Activated CD8-positive, alpha-beta T cell treated with anti-CD3 and anti-CD28 coated beads, Interleukin-2, amount 10 ng/mL, durations not matched to agents 7 days and 5 days (primary cell): ENCODE measurements at places on chromosomes 6 and 20.

GRCh38 chr6:41428996-41429421 is 93.6 kb downstream of the NCR2 start:
- DNase-seq = no peak

DNA sequence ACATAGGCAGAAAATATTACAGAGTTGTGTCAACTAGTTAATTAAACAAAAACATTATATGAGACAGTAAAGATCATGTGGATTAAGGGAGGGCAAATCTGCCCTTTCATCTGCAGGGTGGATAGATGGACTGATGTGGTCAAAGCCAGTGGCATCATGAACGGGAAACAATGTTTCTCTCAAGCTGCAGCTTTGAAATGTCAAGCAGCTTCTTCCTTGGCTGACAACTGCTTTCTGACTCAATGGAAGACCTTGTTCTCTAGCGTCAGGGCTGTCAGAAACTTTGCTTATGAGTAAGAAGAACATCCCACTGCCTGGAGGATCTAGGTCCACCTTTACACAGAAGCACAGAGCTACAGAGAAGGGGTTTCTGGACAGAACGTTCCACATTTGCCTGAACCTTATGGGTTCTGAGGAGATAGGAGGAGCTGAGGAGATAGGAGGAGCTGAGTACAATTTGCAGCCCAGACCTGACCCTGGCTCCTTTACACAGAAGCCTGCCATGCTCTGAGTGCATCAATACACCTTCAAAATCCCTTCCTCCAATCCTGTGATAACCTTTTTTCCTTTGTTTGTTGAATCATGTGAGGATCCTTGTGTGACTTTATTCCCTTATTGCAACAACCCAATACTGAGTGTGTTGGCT is 6.1 kb downstream of the CST5 start:
- no peak for DNase-seq

GRCh38 chr6:92047860-92048259 is 1371.5 kb downstream of the EPHA7 start:
- no peak for DNase-seq

DNA sequence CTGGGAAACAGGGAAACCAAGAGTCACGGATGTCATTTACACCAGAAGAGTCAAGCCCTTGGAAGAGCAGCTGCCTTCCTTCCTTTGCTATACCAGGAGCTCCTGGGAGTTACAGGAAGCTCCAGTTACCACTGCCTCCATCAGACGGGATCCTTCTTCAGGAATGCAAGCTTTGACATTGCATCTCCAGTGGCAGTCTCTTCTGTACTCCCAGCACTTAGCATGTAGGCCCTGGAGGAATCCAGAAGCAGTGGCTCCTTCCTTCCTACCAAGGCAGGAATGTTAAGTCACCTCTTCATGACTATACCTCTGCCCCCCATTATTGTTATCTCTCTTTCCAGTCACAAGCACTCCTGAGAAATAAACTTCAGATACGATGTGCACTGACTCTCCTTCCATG is 836.0 kb downstream of the MAFB start:
- DNase-seq = no peak

DNA sequence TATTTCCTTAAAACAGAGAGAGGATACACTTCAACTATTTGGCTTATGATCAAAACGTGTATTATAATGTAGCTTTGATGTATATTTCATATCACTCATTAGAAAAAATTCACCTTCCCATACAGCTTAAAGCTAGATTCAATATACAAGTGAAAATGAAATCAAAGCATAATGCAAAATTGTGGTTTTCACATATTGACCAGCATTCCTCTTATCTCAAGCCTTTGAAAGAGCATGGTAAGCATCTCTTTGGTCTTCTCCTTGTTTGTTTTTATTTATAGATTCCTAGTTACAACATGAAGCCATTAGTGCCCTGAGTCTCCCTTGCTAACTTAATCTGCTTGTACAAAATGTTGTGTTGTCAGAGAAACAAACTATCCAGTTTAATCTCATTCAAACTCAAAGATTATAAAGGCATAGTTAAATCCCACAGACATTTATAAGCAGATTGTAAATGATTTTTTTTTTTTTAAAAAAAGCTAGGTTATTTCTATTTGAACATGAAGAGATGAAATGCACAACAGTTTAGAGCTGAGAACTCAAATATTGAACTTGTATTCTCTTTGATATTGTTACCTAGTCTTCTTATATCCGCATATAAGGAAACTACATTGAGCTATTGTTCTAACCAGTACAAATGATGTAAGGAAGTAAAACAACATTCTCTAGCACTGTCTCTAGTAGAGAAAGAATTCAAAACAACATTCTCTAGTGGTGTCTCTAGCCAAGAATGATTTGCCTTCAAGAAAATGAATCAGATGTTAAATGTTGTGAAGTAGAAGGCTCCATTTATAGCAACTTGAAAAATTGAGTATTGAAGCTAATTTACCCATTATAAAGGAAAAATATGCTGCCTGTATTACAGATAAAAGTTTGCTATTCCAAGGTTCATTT is 31.2 kb upstream of the SMIM28 start:
- no peak for DNase-seq

DNA sequence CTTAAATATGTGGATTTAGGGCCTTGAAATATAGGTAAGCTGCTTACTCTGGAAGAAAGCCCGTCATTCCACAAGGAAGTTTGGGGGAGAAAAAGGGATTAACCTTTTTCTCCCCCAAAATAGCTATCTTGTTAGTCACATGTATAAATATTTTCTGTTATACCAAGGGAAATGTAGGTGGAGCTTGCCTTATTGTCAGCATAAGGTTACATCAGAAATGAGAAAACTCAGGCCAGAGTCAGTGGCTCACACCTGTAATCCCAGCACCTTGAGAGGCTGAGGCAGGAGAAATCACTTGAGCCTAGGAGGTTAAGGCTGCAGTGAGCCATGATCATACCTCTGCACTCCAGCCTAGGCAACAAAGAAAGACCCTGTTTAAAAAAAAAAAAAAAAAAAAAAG is 129.9 kb downstream of the LRFN2 start:
- DNase-seq = no peak

DNA sequence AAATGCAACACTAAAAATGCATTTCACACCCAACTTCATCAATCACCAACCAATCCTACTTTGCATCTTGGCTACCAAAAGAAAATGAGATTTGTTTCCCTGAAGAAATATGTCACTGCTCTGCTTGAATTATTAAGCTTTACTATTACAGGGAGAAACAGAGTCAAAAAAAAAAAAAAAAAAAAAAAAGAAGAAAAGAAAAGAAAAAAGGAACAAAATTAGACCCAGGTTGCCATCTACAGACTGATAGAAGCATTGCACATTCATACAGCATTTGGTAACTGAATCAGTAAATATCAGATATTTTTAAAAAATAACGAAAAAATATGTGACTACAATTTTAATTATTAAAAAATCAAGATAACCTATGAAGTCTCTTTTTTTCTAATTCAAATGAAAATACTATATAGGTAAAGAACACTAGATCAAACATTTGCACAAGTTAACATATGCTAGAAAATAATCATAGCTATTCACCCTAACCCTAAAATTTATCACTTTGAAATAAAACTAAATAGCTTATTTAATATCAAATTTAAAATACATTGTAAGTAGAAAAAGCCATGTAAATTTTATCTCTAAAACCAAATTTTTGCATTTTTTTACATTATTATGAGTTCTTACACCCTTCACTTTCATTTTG is 83.3 kb downstream of the DCDC2 start:
- DNase-seq = no peak

GRCh38 chr6:80382811-80383210 is 276.3 kb downstream of the BCKDHB start:
- no peak for DNase-seq

GRCh38 chr20:35263532-35264341 is 14.2 kb downstream of the MMP24OS start:
- DNase-seq = no peak

- no peak for DNase-seq
Observed at GRCh38 chr6:134676307-134677281, 273.3 kb downstream of the ALDH8A1 start.

DNA sequence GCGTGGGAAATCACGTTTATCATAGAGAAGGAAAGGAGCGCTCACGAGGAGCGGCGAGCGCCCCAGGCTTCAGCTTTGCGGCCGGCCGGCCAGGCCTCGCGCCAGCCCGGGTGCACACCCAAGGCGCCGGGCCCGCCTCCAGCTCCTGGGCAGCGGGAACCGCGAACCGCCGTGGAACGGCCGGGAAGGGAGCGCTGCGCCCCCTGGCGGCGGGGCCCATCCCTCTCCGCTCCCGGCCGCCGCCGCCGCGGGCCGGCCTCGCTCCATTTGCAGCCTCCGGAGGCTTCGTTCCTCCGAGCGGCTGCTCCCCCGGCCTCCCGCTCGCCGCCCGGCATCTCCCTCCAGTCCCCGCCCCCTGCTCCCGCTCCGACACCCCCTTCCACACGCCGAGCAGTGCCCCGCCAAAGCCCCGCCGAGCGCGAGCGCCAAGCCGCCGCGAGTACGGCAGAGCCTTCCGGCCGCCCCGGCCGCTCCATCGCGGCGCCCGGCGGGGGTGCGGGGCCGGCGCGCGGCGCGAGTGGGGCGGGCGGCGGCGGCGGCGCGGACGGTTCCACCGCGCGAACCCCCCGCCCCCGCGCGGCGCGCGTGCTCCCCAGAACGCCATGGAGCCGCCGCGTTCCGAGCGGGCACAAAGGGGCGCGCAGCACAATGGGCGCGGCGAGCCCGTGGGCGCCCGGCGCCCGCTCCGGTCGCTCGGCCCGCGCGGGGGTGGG is 946 bp downstream of the BEND3 start:
- peak; percentile 70 for DNase-seq

- no peak for DNase-seq
Observed at GRCh38 chr6:47310131-47310480, 401 bp upstream of the TNFRSF21 start.

DNA sequence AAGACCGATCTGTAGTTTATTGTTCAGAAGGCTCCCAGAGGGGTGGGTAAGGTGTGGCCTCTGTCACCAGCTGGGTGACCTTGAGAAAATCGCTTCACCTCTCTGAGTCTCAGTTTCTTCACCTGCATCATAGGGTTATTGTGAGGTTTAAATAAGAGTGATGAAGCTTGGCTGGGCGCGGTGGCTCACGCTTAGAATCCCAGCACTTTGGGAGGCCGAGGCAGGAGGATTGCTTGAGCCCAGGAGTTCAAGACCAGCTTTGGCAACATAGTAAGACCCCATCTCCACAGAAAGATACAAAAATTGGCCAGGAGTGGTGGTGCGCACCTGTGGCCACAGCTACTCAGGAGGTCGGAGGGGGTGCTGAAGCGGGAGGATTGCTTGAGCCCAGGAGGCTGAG is 36.0 kb downstream of the VSTM2L start:
- no peak for DNase-seq

- DNase-seq = no peak
Observed at GRCh38 chr6:31690231-31691077, 9.6 kb upstream of the LY6G5C start.

GRCh38 chr6:117733341-117733740 is 58.1 kb downstream of the NUS1 start:
- no peak for DNase-seq

DNA sequence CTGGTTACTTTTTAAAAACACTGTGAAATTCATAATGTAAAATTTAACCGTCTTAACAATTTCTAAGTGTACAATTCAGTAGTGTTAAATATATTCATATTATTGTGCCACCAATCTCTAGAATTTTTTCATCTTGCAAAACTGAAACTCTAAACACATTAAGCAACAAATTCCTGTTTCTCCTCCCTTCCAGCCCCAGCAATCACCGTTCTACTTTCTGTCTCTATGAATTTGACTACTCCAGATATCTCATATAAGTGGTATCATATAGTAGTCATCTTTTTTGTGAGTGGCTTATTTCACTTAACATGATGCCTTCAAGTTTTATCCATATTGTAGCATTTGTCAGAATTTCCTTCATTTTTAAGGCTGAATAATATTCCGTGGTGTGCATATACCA is 44.7 kb downstream of the RSPH3 start:
- DNase-seq = no peak

- DNase-seq = no peak
Observed at GRCh38 chr6:54074578-54075195, 36.6 kb upstream of the MLIP start.

DNA sequence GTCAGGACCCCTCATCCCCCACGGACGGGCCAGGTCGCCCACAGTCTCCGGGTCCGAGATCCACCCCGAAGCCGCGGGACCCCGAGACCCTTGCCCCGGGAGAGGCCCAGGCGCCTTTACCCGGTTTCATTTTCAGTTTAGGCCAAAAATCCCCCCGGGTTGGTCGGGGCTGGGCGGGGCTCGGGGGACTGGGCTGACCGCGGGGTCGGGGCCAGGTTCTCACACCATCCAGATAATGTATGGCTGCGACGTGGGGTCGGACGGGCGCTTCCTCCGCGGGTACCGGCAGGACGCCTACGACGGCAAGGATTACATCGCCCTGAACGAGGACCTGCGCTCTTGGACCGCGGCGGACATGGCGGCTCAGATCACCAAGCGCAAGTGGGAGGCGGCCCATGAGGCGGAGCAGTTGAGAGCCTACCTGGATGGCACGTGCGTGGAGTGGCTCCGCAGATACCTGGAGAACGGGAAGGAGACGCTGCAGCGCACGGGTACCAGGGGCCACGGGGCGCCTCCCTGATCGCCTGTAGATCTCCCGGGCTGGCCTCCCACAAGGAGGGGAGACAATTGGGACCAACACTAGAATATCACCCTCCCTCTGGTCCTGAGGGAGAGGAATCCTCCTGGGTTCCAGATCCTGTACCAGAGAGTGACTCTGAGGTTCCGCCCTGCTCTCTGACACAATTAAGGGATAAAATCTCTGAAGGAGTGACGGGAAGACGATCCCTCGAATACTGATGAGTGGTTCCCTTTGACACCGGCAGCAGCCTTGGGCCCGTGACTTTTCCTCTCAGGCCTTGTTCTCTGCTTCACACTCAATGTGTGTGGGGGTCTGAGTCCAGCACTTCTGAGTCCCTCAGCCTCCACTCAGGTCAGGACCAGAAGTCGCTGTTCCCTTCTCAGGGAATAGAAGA is 978 bp downstream of the HLA-A start:
- peak; percentile 48 for DNase-seq

GRCh38 chr6:39407446-39407993 is 85.0 kb upstream of the KCNK16 start:
- DNase-seq = no peak

DNA sequence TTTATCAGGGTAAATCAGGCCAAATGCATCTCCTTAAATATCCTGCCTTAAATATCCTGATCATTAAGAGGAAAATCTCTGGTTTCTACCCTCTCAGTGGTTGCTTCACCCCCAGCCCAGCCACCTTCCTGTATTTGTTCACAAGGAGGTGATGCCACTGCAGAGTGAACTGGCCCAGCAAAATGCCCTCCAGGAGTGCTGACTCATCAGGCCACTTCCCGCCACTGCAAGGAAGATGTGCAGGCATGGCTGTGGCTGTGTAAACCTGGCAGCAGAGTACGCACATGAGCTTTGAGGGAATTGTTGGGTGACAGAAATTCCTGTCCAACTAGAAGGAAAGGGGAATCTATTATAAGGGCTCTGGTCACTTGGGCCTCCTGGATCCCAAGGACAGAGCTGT is 13.8 kb downstream of the NQO2 start:
- no peak for DNase-seq

DNA sequence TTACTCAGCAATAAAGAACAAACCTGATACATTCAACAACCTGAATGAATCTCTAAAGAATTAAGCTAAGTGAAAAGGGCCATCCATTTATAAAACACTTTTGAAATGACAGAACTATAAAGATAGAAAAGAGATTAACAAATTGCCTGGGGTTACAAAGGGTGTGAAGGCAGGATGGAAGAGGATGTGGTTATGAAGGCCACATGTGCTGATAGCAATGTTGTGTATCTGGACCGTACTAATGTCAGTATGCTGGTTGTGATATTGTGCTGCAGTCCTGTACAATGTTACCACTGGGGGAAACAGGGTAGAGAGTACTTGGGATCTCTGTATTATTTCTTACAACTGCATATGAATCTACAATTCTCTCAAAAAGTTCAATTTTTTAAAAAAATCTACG is 36.4 kb downstream of the ELOVL5 start:
- DNase-seq = peak; percentile 42
